Foreskin fibroblast (primary cell): ENCODE measurements at places on chromosomes 1 and 21.

DNA sequence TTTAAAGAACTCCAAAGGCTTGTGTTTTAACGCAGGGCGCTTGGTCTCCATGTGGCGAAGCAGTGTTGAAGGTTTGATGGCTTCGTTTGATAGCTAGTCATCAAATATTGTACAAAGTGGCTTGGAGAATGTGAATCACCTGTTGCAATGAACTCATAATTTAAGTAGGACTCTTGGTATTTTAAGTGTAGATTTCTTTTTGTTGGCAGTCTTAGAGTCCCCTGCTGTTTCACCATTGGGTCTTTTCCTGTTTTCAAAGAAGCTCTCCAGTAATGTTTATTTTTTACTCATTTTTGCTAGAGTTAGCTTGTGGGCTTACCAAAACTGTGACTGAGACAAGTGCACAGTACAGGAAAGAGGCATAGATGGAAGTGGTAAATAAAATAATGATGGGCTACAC lies 26.2 kb downstream of the RASAL2 start:
- no peak for DNase-seq

DNA sequence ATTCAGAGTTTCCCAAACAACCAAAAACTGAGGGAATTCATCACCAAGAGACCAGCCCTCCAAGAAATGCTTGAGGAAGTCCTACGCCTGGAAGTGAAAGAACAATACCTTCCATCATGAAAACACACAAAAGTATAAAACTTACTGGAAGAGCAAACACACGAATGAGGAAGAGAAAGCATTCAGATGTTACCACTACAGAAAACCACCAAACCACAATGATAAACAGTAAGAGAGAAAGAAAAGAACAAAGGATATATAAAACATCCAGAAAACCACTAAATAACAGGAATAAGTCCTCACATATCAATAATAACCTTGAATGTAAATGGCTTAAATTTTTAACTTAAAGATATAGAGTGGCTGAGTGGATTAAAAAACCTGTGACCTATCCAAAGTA lies 58.5 kb upstream of the BCL10 start:
- no peak for DNase-seq

GRCh38 chr1:62601457-62601856 lies 4.1 kb downstream of the ANGPTL3 start:
- DNase-seq, result no peak

DNA sequence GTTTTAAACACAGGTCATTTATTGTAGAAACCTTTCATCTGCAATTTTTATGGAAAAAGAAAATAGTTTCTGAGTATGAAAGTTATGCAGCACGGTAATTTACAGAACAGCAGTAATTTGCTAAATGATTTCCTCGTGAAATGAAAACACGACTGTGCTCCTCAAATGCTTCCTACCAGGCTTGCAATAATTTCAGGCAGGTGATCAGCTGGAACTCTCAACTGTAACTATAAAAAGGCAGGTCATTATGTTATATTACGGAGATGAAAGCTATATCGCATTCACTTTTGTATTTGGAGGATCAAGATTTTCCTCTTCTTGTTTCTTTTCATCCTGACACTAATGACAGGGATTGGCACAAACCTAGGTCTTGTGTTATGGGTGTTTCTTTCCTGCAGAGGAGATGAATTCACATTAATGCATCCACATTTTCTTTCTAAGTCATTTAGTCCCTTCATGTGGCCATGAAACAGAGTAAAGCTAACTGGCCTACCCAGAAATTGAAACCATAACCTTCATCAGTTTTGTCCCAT lies 57.4 kb downstream of the SAMSN1 start:
- no peak for DNase-seq

DNA sequence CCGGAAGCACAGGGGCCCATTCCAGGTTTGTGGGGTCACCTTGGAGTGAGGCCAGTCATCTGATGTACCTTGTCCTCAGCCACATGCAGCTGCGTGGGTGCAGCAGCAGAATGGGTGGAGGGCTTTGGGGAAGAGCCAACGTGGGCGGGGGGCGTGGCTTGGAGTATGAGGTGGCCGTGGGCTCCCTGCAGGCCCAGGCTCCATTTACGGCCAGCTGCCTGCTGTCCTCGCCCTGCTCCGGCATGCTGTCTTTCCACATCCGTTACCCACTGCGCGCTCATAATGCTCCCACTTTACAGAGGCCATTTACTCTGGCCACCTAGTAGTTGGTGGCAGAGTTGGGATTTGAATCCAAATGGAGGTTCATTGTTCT lies 27.8 kb upstream of the TINAGL1 start:
- DNase-seq, result peak; percentile 21

DNA sequence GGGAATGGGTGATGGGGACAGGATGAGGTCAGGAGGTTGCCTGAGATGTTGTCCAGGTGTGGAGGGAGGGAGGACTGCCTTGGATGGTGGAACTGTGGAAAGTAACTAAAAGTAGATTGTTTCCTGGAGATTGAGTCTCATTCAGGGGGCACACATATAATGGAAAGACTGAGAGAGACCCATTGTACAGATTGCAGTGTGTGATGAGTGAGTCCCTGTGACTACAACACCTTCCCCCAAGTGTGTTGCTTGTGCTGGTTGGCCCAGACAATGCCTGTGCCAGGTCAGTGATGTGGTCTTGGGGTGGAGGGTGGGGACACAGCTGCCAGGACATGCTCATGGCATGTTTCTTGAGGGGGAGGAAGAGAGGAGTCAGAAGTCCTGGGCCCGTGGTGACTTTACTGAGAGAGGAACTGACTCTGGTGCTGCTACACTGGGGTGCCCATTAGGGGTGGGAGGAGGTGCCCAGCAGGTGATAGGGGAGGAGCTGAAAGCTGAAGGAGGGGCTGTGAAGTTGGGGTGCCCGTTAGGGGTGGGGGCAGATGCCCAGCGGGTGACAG lies 5.2 kb downstream of the SNAP47 start:
- DNase-seq, result no peak

- no peak for DNase-seq
These were observed 59.5 kb upstream of the PARP1 start for GRCh38 chr1:226467443-226467842.

GRCh38 chr1:161217831-161218230 lies 2.7 kb downstream of the FCER1G start:
- no peak for DNase-seq

DNA sequence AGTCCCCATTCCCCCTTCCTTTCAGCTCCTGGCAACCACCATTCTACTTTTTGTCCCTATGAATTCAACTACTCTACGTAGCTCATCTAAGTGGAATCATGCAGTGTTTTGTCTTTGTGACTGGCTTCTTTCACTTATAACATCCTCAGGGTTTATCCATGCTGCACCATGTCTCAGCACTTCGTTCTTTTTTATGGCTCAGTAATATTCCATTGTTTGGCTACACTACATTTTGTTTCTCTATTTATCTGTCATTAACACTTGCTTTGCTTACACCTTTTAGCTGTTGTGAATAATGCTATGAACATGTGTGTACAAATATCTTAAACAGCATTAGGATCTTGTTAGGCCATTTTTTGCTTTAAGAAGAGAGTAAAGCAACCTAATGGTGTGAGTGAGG lies 1.5 kb upstream of the MRPS14 start:
- DNase-seq, result no peak

GRCh38 chr1:241647658-241648057 lies 4.4 kb upstream of the WDR64 start:
- no peak for DNase-seq

GRCh38 chr1:56433056-56433577 lies 146.2 kb downstream of the PLPP3 start:
- DNase-seq, result no peak

GRCh38 chr1:192835116-192835515 lies 26.3 kb downstream of the RGS2 start:
- DNase-seq, result no peak

GRCh38 chr1:224081604-224082003 lies 32.3 kb upstream of the FBXO28 start:
- no peak for DNase-seq

DNA sequence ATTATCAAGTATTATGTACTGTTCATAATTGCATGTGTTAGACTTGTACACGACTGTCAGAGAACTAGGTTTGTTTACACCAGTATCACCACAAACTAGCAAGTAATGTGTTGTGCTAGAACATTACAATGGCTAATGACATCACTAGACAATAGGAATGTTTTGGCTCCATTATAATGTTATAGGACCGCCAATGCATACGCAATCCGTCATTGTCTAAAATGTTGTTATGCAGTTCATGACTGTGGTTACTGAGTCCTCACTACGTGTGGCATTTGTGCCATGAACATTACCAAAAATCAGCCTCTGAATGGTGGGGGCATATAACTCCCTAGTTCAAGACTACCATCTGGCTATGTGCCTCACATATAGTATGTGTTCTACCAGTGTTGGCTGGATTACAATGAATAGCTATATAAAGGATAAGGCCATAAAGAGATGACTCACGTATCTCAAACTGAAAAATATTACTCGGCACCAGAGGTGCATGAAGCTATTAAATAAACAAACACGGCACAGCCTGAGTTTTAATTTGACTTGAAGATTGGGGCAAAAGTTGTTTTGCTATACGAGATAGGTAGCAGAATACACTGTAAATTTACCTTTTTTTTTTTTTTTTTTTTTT lies 89.1 kb upstream of the COL24A1 start:
- DNase-seq, result no peak

GRCh38 chr21:29308456-29308783 lies 9.7 kb downstream of the BACH1 start:
- no peak for DNase-seq

- no peak for DNase-seq
These were observed 7.2 kb downstream of the CBR1 start for GRCh38 chr21:36076878-36077655.

- DNase-seq, result peak; percentile 40
These were observed 21.7 kb downstream of the LRRC8B start for GRCh38 chr1:89546082-89546889.

GRCh38 chr1:93350322-93350721 lies 4.6 kb downstream of the DR1 start:
- no peak for DNase-seq

DNA sequence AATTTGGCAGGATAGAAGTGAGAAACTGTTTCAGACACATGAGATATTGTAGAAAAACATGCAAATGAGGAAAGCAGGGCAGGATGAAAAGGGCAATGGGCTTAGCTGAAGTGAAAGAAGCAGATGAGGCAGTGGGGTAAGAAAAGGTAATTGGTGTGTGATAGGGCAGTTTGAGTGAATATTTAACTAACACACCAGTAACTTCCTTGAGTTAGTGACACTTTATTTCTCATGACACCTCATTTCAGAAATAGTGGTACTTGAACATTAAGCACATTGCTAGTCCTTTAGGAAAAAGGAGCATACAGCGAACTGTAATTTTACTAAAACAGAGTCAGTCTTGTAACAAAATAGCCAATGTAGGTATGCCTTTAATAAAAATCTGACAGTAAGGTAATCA lies 415.0 kb downstream of the DPYD start:
- no peak for DNase-seq

GRCh38 chr1:161227196-161227871 lies 1.5 kb downstream of the TOMM40L start:
- DNase-seq, result peak; percentile 55

GRCh38 chr1:204410688-204411450 lies 748 bp downstream of the PPP1R15B start:
- DNase-seq, result peak; percentile 31

DNA sequence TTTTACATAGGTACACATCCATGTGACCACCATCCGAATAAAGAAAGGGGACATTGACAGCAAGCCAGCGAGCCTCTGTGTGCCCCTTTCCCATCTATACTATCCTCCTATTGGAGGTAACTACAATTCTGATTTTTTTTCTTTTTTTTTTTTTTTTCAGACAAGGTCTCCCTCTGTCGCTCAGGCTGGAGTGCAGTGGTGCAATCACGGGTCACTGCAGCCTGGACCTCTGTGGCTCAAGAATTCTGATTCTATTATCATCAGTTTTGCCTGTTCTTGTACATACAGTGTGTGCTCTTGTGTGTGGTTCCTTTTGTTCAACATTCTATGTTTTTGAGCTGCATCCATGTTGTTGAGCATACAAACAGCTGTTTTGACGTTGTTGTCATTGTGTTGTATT lies 56.0 kb upstream of the SRSF10 start:
- DNase-seq, result no peak

GRCh38 chr21:46000182-46000730 lies 18.7 kb downstream of the COL6A1 start:
- DNase-seq, result no peak

- no peak for DNase-seq
These were observed 23.9 kb downstream of the CAPN8 start for GRCh38 chr1:223641523-223642039.

- no peak for DNase-seq
These were observed 402.0 kb downstream of the MATN1 start for GRCh38 chr1:30321246-30321910.

- DNase-seq, result no peak
These were observed 35.0 kb downstream of the DNAJC6 start for GRCh38 chr1:65344171-65344814.

GRCh38 chr1:2104621-2105427 lies 54.6 kb downstream of the PRKCZ start:
- DNase-seq, result no peak

DNA sequence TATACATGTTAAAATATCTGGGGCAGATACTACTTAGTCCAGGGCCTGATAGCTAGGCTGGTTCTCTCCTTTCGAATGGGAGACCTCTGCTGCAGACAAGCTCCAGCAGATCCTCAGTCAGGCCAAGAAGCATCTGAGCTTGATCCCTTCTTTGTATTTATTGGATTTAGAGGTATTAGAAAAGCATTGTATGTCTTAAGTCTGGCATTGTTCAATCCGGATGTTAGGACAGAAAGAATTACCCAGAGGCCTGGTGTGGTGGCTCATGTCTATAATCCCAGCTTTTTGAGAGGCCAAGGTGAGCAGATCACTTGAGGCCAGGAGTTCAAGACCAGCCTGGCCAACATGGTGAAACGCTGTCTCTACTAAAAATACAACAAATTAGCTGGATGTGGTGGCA lies 21.2 kb upstream of the EYA3 start:
- no peak for DNase-seq

- DNase-seq, result no peak
These were observed 252.5 kb downstream of the SDCCAG8 start for GRCh38 chr1:243508303-243508713.

- DNase-seq, result no peak
These were observed 103.8 kb downstream of the IER5 start for GRCh38 chr1:181192316-181192715.

DNA sequence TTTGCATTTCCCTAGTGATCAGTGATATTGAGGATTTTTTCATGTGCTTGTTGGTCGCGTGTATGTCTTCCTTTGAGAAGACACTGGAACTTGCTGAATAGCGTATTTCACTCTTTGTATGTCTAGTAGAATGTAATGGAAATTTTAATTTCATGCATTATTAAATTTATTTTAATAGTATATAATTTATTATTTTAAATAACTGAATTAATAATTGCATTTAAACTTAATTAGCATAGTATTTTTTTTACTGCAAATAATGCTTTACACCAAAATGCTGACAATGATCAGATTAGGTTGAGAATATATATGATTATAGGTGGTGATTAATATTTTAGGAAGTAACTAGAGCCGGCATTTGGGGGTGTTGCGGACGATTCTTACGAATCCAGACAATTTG lies 10.5 kb upstream of the MTARC1 start:
- no peak for DNase-seq

GRCh38 chr1:156584813-156585212 lies 5.3 kb downstream of the TTC24 start:
- DNase-seq, result no peak
